ENCODE measurements at places on chromosomes 2 and 18.
A peak's percentile ranks its signal among the peaks of the same experiment; 100 is the strongest.

GRCh38 chr2:222813177-222813843 is 47.5 kb upstream of the ACSL3 start:
- peak; percentile 21 for DNase-seq

- no peak for DNase-seq
Measured at GRCh38 chr2:168003876-168004275, 243.5 kb downstream of the STK39 start.

- DNase-seq, result no peak
Measured at GRCh38 chr2:177572236-177572671, 179.7 kb downstream of the AGPS start.

DNA sequence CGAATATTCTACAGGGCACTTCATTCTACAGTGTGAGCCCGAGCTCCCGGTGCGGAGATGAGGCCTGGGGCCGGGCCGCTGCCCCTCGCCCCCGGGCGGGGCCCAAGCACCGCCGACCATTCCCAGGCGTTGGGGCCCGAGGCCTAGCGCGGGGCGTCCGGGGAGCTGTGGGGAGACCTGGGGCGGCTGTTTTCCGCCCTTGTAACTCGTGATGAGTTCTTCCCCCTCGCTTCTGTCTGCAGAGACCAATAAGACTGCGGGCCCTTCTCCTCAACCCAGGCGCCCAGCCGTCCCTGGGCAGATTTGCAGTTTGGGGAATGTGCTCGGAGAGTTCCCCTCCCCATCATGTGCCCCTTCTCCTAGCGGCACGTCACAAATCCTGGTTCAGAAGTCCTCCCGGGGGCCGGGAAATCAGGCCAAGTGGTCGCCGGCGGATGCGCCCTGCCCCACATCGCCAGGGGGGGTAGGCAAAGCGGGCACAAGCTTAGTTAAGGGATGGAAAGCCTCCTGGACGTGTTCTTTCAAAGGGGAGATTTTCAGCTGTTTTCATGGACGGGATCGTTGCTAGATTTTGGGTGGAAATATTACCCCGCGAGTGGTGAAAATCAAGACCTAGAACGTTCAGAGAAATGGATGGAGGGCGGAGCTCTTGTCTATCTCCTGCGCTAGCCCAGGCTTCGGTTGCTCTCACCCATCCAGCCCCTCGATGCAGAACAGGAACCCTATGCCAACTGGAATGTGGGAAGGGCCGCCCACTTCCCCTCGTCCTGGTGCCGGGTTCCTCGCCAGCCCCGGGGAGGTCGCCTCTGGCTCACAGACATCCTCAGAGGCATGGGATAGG is 18.8 kb upstream of the HAAO start:
- DNase-seq, result peak; percentile 50

- no peak for DNase-seq
Measured at GRCh38 chr2:152411154-152411553, 76.2 kb downstream of the FMNL2 start.

Data from AG08396 (cell line).